ENCODE measurements at places on chromosomes 1 and 21.

GRCh38 chr21:39386899-39387298, 38.0 kb upstream of the HMGN1 start:
- no peak for DNase-seq

- no peak for DNase-seq
Measured at GRCh38 chr1:245395680-245396079, 240.9 kb downstream of the KIF26B start.

GRCh38 chr21:36207577-36208320, 51.1 kb downstream of the DOP1B start:
- DNase-seq: no peak

- no peak for DNase-seq
Measured at GRCh38 chr1:68703921-68704354, 207.1 kb upstream of the DEPDC1 start.

GRCh38 chr1:162217706-162218105, 148.2 kb downstream of the NOS1AP start:
- no peak for DNase-seq

- peak; percentile 45 for DNase-seq
Measured at GRCh38 chr1:2796890-2797740, 4.4 kb downstream of the TTC34 start.

DNA sequence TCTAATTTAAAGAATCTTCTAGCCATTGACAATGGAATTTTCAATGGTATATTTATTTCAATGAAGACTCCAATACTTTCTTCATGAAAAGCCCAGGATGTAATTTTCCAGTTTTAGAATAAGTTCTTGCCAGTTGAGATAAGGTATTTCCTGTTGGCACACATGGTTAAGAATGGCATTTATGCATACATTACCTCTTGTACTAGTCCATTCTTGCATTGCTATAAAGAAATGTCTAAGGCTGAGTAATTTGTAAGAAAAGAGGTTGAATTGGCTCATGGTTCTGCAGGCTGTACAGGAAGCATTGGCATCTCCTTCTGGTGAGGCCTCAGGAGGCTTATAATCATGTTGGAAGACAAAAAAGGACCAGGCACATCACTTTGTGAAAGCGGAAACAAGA, 1179.6 kb downstream of the AMY1C start:
- DNase-seq: no peak

DNA sequence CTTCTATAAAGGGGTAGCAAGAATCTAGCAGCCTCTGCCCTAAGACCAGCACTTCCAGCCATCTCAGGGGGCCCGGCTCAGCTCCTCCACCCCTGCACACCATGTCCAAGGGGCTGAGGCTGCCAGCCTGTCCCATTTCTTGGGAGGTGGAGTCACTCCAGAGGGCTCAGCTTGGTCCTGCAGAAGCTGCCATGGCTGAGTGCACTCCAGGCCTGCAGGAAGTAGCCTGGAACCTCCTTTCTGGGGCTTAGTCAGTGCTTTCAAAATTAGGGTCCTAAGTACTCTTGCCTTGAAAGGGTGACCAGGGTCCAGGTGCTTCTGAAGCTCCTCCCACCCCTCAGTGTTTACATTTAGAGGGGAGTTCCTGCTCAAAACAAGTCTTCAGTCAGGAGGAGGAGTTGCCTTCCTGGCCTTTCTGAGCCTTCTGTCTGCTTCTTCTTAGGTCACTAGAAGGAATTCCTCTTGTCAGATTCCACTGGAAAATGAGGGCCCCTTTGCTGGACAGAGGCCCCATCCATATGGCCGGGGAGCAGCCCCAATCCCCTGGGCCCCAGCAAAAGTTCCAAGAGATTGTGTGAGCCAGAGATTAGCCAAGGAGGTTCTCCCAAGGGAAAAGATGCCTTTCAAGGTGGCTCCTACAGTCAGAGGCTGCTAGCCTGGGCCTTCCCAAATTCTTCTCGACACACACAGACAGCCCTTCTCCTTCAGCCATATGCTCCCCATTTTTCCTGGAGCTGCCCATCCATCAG, 128.1 kb upstream of the VAMP3 start:
- no peak for DNase-seq

DNA sequence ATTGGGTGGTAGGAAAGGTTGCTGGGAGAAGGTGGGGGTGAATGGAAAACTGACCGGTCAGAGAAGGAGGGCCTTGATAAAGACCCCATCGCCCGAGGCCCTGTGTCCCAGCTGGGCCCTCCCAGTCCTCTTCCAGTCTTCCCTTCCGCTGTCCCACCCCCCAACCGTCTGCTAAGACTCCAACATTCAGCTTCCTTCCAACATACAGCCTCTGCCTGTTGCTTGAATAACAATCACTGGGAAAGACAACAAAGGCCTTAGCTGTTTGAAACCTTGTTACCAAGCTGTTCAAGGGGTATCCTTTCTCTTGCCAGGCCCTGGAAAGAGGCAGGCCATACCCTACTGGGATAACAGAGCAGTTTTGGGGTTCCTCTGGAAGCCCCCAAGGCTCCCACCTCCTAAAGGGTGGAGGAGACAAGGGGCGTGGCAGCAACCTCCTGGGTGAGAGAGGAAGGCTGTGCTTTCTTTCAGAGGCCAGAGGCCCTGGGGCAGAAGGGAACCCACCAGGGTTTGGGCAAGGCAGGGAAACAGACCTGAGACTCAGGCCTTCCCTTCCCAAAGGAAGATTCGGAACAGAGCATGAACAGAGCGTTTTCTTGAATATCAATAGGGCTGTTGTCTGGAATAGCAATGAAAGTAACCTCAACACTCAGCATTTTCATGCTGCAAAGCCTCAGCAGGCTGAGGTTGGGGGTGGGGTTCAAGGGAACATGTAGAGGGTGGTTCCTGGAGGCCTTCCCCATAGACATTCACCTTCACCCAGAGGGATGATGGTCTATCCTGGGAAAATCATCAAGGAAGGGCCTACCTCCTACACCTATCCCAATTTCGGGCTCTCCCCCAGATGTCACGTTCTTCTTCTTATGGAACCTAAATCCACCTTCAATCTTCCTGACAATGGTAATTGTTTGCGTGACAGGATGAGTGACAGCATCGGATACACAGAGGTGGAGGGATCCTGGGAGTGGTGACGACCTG, 4.1 kb downstream of the ETNK2 start:
- no peak for DNase-seq

DNA sequence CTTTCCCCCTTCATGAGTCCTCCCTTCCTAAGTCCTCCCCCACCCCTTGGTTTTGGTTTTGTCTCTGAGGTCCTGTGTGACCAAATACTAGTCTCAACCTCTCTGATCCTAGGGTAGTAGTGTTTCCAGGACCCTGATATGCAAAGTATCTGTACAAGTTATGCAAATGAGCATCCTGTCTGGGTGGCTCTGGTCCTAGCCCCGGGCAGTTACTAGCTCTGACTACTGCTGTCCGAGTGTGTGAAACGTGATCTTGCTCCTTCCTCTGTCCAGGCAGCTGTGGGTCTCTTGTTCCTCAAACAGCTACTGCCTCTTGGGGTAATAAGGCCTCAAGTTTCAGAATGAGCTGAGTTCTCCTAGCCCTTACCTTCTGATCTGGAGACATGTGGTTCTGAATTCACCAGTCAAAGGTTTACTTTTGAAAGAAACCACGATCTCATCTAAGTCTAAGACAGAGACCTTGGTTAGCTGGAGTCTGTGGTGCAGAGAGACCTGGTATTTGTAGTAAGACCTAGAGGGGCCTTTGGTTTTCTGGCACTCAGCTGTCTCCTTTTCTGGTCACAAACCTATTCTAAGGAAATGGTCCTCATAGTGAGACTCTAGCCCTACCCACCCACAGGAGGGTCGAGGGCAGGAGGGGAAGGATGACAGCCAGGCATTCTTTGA, 31.0 kb upstream of the IL19 start:
- DNase-seq: no peak

DNA sequence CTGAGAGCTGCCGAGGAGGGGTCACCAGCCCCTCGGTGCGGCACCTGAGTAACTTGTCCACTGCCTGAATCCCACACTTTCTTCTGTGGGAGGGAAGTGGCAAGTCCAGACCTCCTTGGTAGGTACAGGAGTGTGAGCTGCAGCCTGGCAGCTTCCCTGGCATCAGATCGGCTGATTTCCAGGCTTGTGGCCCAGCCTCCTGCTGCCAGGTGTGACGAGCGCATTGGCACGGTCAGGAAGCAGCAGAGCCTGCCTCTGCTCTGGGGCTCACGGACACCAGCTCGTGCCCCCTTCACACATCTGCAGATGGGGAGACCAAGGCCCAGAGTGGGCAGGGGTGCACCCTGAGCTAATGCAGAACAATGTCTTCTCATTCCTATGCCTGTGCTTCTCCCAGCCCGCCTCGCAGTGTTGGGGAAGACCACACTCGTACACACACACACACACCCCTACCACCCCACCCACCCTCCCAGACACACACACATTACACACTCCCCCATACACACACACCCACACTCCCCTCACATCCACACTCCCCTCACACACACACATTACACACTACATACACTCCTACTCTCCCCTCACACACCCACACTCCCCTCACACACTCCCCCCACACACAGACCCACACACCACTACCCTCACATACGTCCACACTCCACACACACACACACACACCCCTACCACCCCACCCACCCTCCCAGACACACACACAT, 33.1 kb upstream of the SELENON start:
- no peak for DNase-seq

GRCh38 chr1:198612471-198613260, 26.2 kb upstream of the PTPRC start:
- DNase-seq: no peak

- no peak for DNase-seq
Measured at GRCh38 chr1:83794384-83794783, 204.5 kb downstream of the TTLL7 start.

GRCh38 chr21:44297525-44298290, 2.1 kb upstream of the PFKL start:
- peak; percentile 90 for DNase-seq

- DNase-seq: no peak
Measured at GRCh38 chr1:156690675-156691036, 13.4 kb upstream of the NES start.

GRCh38 chr1:222813866-222814535, 838 bp upstream of the DISP1 start:
- no peak for DNase-seq

DNA sequence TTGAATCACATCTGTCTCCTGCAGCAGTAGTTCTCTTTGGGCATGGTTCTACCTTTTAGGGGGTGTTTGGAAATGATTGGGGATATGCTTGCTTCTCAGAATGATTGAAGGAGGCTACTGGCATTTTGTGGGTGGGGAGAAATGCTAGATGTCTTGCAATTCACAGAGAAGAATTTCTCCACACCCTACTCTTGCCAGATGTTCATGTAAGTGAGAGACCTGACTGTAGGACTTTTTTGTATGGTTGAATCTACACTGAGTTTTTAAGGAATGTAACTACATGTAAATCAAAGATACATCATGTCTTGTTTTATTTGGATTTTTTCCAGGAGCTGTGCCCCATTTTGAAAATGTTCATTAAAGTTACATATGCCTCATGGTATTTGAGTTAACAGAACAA, 311.9 kb downstream of the PRDM2 start:
- DNase-seq: no peak

GRCh38 chr1:53141487-53142055, 867 bp downstream of the SLC1A7 start:
- no peak for DNase-seq

DNA sequence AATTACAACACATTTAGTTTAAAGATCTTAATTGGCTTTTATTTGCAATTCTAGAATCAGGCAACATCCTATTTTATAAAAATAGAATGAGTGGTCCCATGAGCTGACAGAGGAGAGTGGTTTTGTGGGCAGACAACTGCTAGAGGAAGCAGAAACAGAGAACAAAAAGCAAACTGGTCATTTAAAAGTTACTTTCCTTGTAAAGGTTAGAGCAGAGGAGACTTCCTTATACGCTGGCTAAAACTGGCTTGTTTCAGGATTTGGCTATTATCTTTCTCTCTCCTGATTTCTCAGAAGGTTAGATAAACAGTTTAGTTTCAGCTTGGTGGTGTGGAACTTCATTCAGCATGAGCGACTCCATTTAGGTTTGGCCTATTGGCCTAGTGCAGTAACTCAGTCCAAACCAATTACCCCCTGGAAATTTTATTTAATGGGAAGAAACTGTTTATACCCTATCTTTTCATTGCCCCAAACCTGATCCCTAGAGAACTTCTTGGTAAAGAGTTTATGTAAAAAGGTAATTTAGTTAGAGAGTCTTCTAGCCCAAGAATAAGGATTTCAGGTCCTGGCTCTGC, 32.2 kb upstream of the IL20 start:
- DNase-seq: no peak

- DNase-seq: no peak
Measured at GRCh38 chr1:154129391-154129970, 25.4 kb downstream of the NUP210L start.

- no peak for DNase-seq
Measured at GRCh38 chr1:87149241-87150041, 179.2 kb upstream of the LMO4 start.

GRCh38 chr21:45383615-45384201, 21.3 kb upstream of the COL18A1 start:
- peak; percentile 60 for DNase-seq

GRCh38 chr1:221101807-221102605, 222.8 kb downstream of the HLX start:
- DNase-seq: no peak

- DNase-seq: no peak
Measured at GRCh38 chr1:203093754-203094410, 8.1 kb upstream of the MYOG start.

- DNase-seq: peak; percentile 71
Measured at GRCh38 chr1:21149855-21150432, 26.8 kb downstream of the EIF4G3 start.

DNA sequence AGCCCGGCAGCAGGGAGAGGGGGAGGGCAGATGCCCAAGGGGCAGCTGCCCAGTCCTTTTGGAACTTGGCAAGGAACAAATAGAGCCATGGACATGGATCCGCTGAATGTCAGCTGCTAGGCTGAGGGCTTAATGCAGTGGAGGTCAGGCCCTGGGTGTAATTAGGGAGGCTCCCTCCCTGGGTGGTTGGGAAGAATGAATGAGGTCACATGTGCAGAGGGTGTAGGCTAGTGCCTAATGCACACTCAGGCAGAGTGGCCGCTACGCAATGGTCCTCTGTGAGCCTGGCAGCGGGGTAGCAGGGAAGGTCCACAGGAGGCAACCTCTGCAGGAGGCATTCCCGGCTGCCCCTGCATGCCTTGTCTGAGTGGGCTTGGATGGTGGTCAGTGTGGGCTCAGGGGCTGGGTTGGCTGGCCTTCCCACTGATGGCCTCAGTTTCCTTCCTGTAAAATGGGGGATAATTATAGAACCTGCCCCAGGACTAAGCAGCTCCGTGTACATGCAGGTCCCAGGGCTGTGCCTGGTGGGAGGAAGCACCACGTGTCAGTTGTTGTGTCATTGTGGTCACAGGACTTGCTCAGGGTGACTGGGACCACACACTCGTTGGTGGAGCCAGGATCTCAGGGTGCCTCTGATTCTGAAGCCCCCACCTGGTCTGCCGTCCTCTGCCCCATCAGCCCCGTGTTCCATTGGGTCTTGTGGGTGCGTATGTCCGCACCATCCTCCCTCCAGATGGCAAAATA, 81.6 kb upstream of the ACTL8 start:
- DNase-seq: no peak

Measured in left forelimb (tissue), 1 donor.